ENCODE measurements at places on chromosomes 7 and 10. TPM values are rescaled to one million over a fixed set of nuclear protein-coding genes. Genes with fewer than 3 reads are reported as not detected.

Gene CHN2
- 2.2 TPM for total RNA-seq

DNA sequence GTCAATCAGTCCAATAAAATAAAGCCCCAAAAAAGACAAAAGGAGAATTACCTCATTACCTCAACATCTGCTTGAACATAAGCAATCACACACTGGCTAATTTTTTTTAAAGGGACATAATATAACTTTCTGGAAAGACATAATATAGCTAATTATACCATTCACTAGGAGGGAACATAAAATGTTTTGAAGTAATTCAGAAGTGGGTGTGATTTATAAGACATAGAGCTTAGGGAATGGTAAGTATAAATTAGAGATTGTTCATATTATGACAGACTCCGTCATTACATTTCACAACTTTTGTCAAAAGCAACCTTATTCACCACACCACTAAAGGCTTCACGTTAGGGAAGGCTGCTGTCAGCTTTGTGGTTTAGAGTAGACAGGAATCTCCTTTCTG, 3.8 kb downstream of the SHTN1 start:
- H3K27me3 ChIP-seq, result peaks cover 22% of the 10 kb centered on the region
- DNase-seq, result no peak
- peaks cover 12% of the 10 kb centered on the region for H3K4me1 ChIP-seq
- no peak overlapping the region for H3K4me3 ChIP-seq

DNA sequence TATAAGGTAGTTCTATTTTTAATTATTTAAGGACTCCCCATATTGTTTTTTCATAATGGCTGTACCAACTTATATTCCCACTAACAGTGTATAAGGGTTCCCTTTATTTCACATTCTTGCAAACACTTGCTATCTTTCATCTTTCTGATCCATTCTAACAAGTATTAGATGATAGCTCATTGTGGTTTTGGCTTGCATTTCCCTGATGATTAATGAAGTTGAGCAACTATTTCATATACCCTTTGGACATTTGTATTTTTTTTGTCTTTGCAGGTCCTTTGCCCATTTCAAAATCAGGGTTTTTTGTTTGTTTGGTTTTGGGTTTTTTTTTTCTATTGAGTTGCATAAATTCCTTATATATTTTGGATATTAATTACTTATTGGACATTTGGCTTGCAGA, 107.2 kb downstream of the EPC1 start:
- H3K27ac ChIP-seq, result no peak overlapping the region
- peaks cover 3% of the 10 kb centered on the region for H3K27me3 ChIP-seq
- no peak overlapping the region for H3K4me3 ChIP-seq

DNA sequence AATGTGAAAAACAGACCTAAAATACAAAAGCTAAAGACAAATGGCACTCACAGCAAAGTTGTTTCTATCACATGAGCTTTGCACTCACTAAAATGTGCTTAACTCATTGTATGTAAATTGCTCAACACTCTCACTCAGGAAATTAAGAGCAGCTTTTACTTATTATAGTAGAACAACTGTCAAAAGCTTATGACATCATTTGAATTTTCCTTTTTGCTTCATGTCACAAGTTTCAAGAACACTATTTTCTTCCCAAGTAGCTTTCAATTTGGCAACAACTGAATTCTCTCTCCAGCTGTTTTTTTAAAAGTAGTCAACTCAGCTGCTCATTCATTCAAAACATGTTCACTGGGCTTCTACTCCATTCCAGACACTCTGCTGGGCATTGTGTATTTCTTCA, 46.9 kb downstream of the ATE1 start:
- no peak overlapping the region for H3K4me3 ChIP-seq
- no peaks in the 10 kb centered on the region for H3K27me3 ChIP-seq
- no peak overlapping the region for H3K27ac ChIP-seq
- peaks cover 9% of the 10 kb centered on the region for H3K36me3 ChIP-seq
- DNase-seq, result no peak

GRCh38 chr7:73570977-73571376, 7.4 kb downstream of the TBL2 start:
- DNase-seq, result no peak
- H3K27ac ChIP-seq, result no peak overlapping the region
- H3K36me3 ChIP-seq, result peaks cover 64% of the 10 kb centered on the region
- no peak overlapping the region for H3K4me3 ChIP-seq

Gene AQP1
- 0.33 TPM for total RNA-seq

- H3K4me1 ChIP-seq, result no peaks in the 10 kb centered on the region
- no peak for DNase-seq
- no peaks in the 10 kb centered on the region for H3K27me3 ChIP-seq
- no peak overlapping the region for H3K27ac ChIP-seq
These were observed 738.0 kb upstream of the GALNT17 start for GRCh38 chr7:70393956-70394355.

DNA sequence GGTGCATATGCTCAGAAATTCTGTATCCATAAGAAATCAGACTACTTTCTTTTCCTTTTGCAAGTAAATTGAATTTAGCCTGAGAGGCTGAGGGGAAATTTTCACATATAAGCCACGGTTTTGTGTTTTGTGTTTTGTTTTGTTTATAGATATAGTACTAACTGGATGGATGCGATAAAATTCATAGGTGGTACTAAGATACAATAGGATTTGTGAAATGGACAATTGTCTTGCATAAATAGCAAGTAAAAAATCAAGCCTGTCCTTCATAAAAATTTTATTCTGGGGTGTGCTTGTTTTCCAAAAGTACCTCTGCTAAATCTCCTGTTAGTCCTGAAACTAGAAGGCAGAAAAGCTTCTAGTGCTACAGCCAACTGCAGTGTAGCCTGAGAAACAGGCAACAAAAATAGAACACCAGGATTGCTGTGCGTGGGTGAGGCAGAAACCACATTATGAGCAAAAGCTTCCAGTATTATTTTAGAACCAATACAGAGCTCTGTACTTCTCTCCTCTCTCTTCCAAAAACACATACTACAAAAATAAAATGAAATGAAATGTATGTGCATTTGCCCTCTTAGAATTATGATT, 634 bp upstream of the HDAC9 start:
- H3K4me1 ChIP-seq, result peaks cover 7% of the 10 kb centered on the region
- H3K27ac ChIP-seq, result no peak overlapping the region
- no peaks in the 10 kb centered on the region for H3K27me3 ChIP-seq

Gene PRSS58
- total RNA-seq, result not detected

- H3K27me3 ChIP-seq, result peaks cover 74% of the 10 kb centered on the region
- no peaks in the 10 kb centered on the region for H3K36me3 ChIP-seq
- no peak overlapping the region for H3K27ac ChIP-seq
- H3K4me3 ChIP-seq, result peak overlapping the region; percentile 74
These were observed 1.7 kb downstream of the LBX1 start for GRCh38 chr10:101227429-101228152.

Gene FGL2
- total RNA-seq, result 6.1 TPM

DNA sequence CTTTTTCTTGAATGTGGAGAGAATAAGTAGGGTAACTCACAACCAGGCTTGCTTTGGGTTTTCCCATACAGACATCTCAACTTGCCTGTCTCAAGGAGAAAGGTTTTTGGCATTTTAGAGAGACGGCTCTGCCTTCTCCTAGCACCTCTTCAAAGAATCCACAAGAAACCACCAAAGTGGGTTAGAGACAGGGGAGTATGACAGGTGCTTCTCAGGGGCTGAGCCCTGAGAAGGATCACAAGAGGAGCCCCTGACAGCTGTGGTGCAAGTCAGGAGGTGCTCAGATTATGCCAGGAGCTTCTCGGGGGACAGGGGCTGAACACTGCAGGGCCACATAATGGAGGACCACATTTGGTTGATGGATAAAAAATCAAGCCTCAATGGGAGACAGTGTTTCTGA, 170.8 kb upstream of the LYZL2 start:
- no peaks in the 10 kb centered on the region for H3K36me3 ChIP-seq
- no peak overlapping the region for H3K4me3 ChIP-seq
- H3K27ac ChIP-seq, result no peak overlapping the region

Gene HOXA7
- not detected for total RNA-seq
